Stimulated activated CD4-positive, alpha-beta T cell treated with anti-CD3 and anti-CD28 coated beads, TNF-alpha, amount 100 ng/mL, for 24 hours (primary cell): ENCODE measurements at places on chromosomes 4 and X.

- no peak for DNase-seq
Measured at GRCh38 chrX:130869239-130869638, 33.8 kb downstream of the ENOX2 start.

- DNase-seq = no peak
Measured at GRCh38 chr4:89712141-89712540, 124.8 kb downstream of the SNCA start.

DNA sequence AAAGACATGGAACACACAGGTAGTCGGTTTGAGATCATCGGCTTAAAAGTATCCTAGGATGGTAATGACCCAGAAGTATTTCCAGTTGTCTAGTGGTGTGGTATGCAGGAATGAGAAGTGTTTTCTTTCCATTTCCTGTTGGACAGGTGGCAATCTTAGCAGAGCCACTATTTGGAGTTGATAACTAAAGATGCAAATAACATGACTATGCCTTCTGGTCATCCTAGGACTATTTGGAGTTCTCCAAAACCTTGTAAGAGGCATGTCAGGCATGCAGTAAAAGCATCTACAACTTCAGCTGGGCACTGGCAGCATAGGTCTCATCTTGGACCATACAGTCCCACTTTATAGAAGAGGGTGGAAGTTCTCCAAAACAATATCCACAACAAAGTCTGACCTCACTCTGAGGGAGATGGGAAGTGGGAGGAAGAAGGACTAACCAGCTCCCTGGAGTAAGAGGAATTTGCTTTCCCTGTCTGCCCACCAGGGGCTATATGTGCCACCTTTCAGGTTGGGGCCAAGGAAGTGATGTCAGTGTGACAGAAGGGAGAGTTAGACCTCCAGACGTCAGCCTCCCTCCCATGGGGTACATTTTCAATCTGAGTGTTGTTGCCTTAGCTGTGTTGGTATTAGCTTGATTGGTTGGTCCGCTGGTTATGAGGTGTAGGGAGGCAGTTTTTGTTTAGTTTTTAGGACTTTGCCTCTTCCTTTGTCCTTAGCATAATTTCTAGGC, 101.2 kb upstream of the MYOZ2 start:
- no peak for DNase-seq

GRCh38 chr4:98566361-98567008, 91.9 kb downstream of the TSPAN5 start:
- no peak for DNase-seq

DNA sequence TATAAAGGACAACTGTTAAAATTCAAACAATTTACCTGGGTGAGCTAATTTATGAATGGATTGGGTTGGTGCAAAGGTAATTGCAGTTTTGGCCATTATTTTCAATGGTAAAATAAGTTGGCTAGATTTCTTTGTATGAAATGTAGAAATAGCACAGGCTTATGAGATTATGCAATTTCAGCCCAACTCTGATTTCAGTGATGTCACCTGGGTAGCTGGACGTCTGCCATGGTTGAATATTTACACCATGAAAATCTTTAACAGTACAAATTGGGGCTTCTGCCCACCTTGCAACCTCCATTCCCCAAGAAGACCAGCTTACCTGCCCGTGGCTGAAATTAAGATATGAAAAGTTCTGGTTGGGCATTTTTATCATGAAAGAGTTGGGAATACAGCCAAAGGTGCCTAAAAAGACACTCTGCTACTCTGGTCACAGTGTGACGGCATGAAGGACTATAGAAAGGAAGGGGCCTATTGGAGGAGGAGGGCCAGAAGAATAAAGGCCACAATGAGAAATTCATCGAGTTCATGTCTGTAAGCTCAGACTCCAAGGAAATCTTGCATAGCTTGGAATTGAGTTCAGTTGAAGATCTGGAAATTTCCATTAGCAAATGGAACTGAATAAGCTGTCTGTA, 29.7 kb downstream of the EGF start:
- DNase-seq = no peak

GRCh38 chrX:2863646-2864045, 34.9 kb downstream of the GYG2 start:
- no peak for DNase-seq

DNA sequence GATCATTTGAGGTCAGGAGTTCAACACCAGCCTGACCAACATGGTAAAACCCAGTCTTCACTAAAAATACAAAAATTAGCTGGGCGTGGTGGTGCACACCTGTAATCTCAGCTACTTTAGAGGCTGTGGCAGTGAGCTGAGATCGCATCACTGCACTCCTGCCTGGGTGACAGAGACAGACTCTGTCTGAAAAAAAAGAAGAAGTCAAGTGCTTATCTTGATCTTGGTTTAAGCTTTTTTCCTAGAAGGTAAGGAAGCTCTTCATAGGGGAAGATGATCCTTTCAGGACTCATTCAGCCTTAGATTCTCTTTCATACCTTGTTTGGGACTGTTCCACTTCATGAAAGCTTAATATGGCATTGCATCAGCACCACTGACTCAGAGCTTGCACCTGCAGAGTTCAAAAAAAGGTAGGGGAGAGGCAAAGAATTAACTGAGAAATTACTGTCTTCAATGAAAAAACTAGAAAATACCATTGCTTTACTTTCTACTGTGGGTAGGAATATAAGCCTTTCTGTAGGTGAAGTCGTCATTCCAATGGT, 70.8 kb upstream of the EPGN start:
- DNase-seq = no peak

GRCh38 chr4:52376132-52376704, 282.9 kb downstream of the USP46 start:
- no peak for DNase-seq

DNA sequence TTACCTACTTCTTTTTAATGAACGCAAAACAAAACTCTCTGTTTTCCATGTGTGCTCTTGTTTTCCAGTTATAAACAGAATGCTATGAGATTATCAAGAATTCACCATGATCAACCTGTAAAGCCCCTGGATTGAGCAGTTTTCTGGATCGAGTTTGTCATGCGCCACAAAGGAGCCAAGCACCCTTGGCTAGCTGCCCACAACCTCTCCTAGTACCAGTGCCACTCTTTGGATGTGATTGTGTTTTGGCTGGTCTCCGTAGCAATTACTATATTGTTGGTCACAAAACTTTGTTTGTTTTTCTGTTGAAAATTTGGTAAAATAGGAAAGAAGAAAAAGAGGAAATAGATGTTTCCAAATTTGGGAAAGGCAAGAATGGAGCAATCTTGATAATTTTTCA, 51.1 kb downstream of the UGT2B7 start:
- no peak for DNase-seq

DNA sequence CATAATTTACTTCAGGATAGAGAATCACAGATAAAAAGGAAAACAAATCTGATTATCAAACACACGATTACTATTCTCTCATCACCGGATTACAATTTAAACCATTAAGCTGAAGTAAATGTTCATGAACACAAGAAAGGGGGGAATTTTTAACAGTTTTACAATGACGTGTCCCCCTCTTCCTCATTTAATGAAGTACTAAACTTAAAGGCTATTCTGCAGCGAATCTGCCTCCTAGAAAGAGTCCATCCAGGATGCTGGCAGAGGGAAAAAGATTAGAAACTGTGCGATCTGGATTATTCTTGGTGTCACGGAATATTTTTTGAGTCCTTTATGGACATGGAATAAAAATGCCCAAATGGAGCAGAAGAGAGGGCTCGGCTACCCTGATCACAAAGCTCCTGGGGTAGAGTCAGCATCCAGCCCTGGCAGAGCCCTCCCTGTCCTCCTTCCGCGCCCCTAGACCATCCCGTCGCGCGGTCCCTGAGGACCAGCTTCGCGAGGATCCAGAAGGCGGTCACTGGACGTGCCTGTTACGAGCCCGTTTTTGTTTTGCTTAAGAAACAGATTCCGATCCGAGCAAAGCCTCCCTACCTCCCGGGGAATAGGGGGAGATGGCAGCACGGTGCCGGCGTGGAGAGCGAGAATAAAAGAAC, 1.2 kb downstream of the ELF2 start:
- DNase-seq = no peak

DNA sequence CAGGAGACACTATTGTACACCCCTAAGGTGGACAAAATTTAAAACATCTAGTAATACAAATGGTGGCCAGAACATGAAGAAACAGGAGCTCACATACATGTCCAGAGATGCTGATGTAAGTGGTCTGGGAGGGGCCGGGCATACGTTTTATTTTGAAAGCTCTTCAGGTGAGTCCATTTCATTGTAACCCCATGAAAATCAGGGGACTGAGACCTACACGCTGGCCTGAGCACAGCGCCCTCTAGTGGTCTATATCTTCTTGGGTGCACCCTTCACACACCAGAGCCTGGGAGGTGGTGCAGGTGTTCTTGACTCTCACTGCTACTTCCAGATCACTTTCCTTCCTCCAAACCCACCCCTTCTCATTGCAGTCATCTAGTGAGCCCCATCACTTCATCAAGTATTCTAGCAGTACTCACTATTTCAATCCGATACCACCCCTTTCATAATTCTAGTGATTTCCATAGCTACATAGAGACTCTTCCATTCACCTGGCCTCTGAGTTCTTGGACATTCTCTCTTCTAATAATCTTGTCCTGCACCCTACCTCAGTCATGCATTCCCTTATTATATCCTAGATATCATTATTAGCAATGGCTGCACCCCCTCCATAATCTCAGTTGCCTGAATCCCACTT, 4.3 kb upstream of the TLR6 start:
- peak; percentile 51 for DNase-seq

- DNase-seq = no peak
Measured at GRCh38 chr4:70678383-70678999, 9.8 kb upstream of the UTP3 start.

GRCh38 chr4:123209436-123209835, 187.2 kb upstream of the SPRY1 start:
- no peak for DNase-seq

DNA sequence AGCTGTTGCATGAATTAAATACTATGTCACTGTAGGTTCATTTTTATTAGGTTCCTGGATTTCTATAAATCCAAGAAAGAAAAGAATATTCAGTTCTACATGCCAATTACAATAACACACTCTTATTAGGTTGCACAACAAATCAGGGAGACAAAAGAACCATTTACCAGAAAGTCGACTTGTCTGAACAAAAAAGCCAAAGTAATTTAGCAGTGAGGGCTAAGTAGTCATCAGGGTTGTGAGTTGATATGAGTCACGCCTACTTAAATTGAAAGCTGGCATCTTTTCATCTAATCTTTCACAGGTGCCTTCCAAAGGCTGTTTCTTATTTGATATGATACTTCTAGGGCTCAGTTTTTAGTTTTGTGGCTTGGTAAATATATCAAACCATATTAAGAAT, 25.4 kb upstream of the GNRHR start:
- DNase-seq = no peak

- DNase-seq = no peak
Measured at GRCh38 chrX:124045109-124045508, 83.6 kb downstream of the STAG2 start.

DNA sequence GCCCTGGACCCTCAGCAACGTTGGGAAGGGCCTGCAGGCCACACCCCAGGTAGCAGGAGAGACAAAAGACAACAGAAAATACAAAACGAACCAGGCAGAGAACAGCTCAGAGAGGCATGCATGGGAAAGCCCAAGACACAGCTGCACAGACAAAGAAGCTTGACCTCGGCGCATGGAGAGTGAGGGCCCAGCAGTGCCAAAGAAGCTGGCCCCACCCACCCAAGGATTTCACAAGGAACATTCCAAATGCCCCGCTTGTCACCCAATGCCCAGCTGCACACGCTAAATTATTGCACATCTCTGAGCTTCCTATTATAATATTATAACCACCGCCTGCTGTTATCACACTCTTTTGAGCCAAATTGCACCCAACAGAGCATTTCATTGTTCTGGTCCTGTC, 147.7 kb upstream of the TBL1X start:
- DNase-seq = no peak

GRCh38 chr4:30720661-30721184, 554 bp downstream of the PCDH7 start:
- DNase-seq = no peak

DNA sequence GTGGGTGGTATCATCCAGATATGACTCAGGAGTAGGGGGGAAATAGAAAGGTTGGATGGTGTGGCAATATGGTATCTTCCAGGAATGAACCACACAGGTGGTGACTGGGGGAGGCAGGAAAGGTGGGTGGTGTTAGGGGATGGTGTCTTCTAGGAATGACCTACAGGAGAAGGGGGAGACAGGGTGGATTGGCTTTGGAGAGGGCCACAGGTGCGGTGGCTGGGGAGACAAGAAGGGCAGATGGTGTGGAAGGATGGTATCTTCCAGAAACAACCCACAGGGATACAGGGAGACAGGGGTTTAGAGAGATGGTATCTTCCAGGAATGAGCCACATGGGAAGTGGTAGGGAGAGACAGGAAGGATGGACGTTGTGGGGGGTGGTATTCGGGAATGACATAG, 64.0 kb downstream of the MAOA start:
- DNase-seq = no peak

GRCh38 chr4:8703401-8703696, 110.8 kb downstream of the CPZ start:
- DNase-seq = no peak

- no peak for DNase-seq
Measured at GRCh38 chrX:29315931-29316330, 728.7 kb downstream of the IL1RAPL1 start.

GRCh38 chr4:95142932-95143331, 385.2 kb downstream of the BMPR1B start:
- DNase-seq = no peak

DNA sequence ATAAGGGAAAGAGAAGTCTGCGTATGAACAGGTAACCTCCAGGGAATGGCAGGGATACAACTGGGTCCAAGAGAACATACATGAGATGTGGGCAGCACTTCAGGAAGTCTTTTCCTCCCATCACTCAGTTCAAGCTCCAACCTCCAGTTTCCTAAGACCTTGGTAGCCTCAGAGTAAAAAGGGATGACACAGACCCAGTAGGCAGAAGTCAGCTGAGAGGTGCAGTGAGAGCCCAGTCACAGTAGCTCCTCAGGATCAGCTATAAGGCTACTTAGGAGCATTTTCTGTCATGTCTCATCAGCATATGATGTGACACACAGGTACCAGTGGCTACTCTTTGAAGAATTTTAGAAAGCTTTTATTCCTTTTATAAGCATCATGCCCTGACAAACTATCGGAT, 12.5 kb upstream of the STS start:
- DNase-seq = no peak

DNA sequence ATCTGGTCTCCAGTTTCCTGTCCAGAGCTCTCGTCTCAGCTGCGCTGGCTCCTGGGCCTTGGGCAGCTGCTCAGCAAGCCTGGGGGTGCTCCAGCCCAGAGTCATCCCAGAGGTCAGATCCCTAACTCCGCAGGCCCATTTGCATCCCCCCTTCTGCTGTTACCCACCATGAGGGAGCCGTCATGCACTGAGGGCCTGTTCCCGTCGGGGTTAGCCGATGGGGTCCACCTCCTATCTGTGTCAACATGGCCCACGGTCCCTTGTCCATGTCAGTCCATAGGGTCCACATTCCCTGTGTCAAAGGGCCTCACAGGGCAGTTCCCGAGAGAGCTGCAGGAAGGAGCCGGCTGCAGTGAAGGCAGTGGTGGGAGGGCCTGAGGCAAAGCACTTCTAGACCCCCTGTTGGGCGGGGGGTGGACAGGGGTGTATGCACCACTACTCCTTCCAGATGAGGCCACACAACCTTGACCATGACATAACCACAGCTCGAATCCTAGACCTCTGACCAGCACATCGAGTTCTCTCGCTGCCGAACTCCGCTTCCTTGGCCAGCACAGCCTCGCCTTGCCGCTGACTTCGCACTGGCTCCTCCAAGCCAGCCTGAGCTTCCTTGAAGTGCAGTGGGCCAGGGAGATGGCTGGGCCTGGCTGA, 24.9 kb downstream of the WDR1 start:
- DNase-seq = no peak

GRCh38 chr4:102037566-102037965, 247.0 kb downstream of the BANK1 start:
- no peak for DNase-seq

- DNase-seq = no peak
Measured at GRCh38 chrX:38277802-38278201, 49.5 kb downstream of the RPGR start.
